ENCODE measurements at places on chromosomes 7 and 10.
A peak's percentile ranks its signal among the peaks of the same experiment; 100 is the strongest.

DNA sequence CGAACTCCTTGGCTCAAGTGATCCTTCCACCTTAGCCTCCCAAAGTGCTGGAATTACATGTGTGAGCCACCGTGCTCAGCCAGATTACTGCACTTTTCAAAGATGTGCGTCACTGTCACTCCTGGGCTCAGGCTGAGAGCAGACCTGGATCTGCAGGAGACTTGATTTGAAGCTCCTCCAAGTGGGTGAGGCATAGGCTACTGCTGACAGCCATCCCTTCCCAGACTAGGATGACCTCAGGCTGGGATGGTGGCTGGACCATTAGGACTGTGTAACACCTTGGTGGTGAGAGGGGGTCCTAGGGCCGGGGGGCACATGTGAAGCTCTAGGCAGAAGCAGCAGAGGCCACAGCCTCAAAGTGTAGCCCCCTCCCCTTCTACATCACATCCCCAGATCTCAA is 8.2 kb upstream of the SRRM3 start:
- DNase-seq = no peak

- no peak for DNase-seq
Measured at GRCh38 chr10:101444058-101444898, 90.3 kb downstream of the BTRC start.

DNA sequence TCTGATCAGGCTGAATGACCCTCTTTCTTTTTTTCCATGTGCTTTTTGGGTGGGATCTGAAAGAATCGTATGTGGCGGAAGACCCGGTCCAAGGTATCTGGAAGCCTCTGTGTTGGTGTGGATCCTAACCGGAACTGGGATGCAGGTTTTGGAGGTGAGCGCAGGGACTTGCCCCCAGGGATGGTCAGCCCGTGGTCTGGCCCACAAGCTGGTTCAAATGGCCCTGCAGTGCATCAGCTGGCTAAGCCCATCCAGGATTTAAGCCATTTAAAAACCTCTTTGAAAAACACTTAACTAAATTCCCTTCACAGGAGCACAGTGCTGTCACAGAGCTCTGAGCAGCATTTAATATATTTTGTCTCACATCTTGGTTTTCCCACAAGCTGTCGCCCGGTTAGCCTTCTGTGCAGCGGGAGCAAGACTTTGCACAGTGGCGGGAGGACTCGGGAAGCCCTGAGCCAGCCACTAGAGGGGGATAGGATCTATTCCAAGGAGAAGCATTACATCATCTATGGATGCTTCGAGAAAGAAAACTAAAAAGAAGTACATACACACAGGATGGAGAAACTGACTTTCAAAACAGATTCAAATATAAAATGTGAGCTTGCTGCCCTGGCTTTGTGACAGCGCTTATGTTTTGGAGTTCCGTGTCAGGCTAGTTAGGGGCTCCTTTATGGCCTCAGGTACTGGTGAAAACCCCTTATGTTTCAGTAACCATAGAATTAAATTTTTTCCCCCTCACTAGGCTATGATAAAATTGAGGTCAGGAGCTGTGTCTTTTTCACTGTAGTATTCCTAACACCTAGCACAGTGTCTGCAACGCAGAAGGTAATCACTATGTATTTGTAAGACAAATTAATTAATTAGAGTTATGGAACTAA is 11.3 kb downstream of the CPA2 start:
- peak; percentile 92 for DNase-seq

GRCh38 chr7:117582219-117582704 is 102.4 kb downstream of the CFTR start:
- DNase-seq = peak; percentile 71

DNA sequence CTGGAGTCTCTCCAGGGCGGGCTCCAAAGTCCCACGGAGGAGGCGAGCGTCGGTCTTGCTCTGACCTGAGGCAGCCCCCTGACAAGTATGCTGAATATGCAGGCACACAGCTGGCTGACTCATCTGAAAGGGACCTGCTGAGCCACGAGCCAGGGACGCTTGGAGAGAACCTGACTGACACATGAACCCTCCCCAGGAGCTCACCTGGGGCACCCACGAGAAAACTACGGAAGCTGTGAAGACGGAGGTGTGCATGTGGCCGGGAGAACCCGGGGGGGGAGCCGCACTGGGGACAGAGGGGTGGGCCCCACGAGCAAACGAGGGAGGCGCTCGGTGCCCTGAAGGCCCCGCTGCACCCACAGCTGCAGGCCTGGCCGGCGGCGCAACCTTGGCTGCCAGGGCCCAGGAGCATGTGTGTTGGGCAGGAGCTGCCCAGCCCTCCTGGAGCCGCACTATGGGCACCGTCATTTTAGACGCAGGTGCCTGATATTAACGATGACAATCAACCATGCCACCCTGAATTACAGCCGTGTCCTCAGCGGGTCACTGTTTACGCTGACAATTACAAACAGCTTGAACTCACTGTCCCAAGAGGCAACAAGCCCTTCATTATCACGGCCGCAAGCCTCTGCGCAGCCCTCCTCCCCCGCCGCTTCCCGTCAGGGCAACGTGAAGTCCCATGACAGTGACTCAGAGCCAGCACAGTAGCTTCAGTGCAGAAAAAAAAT is 64.7 kb downstream of the DIP2C start:
- DNase-seq = no peak

DNA sequence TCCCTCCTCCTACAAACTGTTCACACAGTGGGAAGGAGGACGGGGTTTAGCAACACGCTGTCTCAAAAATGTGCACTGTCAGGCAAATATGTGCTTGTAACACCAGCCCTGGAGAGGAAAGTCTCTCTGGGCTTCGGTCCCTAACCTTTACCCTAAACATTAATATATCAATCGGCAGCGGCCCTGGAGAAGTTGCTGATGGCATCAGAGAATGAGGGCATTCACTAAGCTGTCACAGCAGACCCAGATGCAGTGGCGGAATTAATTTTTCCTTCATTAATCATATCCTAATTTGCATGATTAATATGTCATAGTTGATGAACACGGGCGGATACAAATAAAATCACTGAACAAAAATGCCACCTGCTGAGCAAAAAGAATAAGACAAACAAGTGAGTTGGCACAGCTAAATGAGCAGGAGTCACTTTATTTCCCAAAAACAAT is 45.2 kb upstream of the INSIG1 start:
- DNase-seq = peak; percentile 24

- DNase-seq = peak; percentile 22
Measured at GRCh38 chr7:158885624-158886023, 29.3 kb downstream of the DYNC2I1 start.

GRCh38 chr7:88279323-88279722 is 27.4 kb downstream of the STEAP4 start:
- no peak for DNase-seq

GRCh38 chr7:155169498-155170065 is 99.5 kb downstream of the HTR5A start:
- peak; percentile 48 for DNase-seq

Measured in lung (tissue), 17 donors.